ENCODE measurements at places on chromosomes 4 and X.

- no peak for DNase-seq
Observed at GRCh38 chr4:5808081-5808741, 84.7 kb downstream of the CRMP1 start.

DNA sequence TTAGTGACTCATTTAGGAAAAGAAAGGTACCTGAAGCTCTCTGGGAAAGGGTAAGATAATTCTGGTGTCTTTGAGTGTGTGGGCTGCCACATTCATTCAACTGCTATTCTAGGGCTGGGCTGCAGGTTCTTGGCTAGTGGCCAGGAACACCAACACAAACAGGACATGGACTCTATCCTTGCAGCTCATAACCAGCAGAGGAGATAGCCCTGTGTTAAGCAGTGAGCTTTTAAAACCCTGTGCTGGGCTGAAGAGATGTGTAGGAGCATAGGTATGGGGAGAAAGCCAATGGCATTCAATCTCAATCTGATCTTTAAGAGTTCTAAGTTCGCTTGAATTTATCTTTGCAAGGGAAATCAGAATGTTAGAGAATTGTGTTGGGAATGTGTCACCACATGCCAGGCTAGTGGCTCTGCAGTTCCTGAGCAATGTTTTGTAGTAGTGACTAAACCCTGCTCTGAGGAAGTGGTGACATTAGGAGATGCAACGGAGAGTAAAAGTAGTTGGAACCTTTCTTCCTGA, 39.2 kb downstream of the SGMS2 start:
- DNase-seq = no peak

DNA sequence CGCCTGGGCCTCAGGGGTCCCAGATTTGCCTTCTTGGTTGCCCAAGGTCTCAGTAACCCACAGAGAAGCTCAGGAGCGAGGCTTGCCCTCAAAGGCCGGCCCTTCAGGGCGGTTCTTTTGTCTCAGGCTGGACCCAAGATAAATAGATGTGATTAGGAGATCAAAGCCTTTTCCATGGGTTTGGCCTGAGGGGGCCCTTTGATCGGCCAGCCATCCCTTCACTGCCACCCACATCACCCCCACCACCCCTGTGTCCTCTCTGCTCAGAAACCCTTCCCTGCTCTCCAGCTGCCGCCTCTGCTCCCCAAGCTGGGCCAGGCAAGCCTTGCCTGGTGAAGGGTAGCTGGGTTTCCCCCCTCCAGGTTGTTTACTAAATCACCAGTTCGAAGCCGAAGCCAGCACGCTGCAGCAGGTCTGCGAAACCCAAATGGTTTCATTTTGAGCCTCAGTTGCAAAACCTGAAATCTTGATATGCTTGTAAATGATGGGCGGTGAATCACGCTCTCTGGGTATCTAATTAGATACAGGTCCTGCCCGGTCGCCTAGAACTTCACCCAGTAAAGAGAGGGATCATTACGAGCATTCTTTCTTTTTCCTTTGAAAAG, 202.6 kb upstream of the BCOR start:
- no peak for DNase-seq

DNA sequence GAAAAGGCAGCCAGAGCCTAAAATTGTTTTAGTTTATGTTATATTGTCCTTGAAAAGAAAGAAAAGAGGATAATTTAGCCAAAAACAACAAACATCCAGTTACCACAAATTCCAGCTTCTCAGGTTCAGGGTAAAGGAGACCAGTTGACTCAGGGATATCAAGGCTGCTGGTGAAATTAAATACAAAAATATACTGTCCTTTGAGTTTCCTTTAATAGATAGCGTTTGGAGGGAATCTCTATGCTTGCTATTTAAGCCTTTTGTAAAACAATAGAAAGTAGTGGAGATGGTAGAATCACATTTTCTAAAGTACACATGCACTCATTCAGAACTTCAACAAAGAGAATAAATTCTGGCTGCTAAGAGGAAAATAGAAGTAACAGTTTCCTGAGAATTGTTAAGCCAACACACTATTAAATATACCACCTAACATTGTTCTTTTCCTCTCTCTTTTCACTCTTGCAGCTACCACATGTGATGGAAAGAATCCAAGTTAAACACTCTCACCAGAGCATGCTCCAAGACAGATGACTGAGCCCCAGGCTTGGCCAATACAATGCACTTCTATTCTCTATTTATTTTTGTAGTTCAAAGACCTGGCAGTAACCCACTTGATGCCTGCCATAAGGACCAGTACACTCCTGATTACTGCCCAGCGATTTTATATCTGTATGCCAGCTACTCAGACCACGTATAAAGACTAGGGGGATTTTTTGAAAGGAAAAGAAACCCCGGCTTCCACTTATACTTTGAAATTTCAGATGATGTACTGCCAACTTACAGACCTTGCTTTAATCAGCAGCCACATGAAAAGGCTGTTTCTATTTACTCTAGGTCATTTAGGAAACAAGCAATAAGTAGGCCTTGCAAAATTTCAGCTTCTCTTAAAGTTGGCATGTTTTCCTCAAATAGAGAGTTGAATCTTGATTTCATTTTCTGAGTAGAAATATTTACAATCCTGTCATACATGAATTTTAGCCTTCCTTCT, 756.9 kb downstream of the FAT4 start:
- peak; percentile 12 for DNase-seq

GRCh38 chr4:157751631-157752030, 421.2 kb downstream of the GASK1B start:
- DNase-seq = no peak

GRCh38 chr4:70471897-70472296, at the start of gene MUC7:
Gene MUC7, plus strand, starts transcription at chr4:70472197. Its CDS starts 1,825 bp downstream, at chr4:70474022.
- no peak for DNase-seq

DNA sequence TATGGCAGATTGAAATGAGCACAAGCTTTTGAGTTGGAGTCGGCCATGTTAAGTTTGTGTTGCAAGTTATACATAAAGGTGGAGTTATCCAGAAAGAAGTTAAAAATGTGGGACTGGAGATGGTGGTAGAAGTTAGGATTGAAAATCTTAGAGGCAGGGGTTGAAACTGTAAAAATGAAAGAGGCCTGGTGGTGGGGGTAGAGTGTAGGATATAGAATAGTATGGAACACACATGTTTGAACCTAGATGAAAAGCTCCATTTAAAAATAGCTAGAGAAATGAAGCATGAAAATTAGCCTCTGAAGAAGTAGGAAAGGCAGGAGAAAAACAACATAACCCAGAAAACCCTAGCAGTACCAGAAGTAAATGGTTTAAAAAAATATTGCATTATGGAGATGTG, 131.8 kb upstream of the ENPEP start:
- peak; percentile 6 for DNase-seq
